ENCODE measurements at places on chromosomes 7 and 10. TPM values are rescaled to one million over a fixed set of nuclear protein-coding genes. Genes with fewer than 3 reads are reported as not detected.

DNA sequence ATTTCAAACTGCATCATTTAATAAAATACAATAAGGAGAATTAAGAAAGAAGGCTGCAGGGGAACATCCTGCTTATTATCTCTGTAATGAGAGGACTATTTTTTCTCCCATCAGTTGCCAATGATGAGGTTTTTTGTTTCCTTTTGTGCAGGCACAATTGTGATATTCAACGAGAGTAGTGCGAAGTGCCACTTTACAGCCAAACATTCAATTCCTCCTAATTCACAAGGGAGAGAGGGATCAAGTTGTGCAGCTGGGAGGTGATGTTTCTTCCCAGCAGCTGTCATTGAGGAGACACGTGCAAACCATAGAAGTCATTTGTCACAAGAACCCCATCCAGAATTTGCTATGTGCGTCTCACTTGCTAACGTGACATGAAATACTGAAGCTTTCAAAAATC lies 81.6 kb upstream of the ICA1 start:
- no peaks in the 10 kb centered on the region for H3K27me3 ChIP-seq
- DNase-seq = no peak
- no peak overlapping the region for H3K27ac ChIP-seq
- H3K4me3 ChIP-seq = no peak overlapping the region
- H3K4me1 ChIP-seq = no peaks in the 10 kb centered on the region

DNA sequence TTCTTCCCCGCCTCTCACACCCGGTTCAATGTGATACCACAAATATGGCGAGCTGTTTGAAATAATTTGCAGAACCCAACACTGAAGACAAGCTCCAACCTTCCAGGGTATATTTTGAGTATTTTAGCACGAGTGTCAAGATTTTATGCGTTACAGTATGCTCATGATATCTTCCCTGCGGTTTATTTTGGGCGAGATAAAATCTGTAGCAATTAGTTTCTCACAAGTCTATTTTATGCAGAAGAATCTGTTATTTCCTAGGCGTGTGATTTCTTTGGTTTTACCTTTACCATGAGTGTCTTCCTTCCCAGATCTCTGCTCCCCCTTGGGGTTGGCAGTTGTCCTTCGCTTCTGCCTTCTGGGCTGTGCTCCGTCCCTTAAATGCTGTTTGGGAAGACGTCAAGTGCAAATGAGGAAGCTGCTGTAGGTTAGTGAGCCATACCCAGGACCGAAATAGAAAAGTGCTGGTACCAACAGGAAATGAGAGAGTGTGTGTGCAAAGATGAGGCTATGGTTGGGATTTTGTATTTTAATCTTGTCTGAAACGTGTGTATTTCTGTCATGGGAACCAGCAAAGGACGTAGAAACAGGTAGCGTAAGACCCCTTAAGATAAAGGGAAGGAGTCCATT lies 299.8 kb downstream of the KLF6 start:
- no peak overlapping the region for H3K27ac ChIP-seq
- peaks cover 21% of the 10 kb centered on the region for H3K27me3 ChIP-seq
- DNase-seq = no peak
- peak overlapping the region; percentile 3 for H3K4me3 ChIP-seq

KLF14 gene
- total RNA-seq = not detected

DNA sequence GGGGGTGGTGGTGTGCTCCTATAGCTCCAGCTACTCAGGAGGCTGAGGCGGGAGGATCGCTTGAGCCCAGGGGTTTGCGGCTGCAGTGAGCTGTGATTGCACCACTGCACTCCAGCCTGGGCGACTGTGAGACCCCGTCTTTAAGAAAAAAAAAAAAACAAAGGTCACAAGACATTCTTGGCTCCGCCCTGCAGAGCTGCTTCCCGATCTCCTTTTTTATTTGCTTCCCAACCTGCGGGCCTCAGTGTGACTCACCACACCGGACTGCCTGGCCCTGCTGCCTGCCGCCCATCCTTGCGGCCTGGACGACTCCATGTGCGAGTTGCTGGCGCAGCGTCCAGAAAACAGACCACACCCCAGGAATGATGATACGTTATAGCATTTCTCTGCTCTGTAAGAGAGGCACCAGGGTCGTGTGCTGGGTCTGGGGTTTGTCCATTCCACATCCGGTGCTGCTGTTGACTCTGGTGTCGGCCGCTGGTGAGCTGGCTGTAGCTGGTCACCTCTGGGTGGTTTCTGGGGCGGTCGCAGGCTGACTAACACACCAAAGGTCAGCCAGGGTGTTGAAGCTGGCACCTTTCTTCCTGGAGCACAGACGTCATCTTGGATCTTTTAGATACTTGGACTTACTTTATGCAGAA lies 123.6 kb downstream of the TCF7L2 start:
- H3K36me3 ChIP-seq = no peaks in the 10 kb centered on the region
- no peaks in the 10 kb centered on the region for H3K4me1 ChIP-seq
- H3K4me3 ChIP-seq = no peak overlapping the region
- no peak for DNase-seq
- no peak overlapping the region for H3K27ac ChIP-seq

All from activated T-cell treated with anti-CD3 and anti-CD28 coated beads, Interleukin-2, amount 50 U/mL, for 72 hours (primary cell).